ENCODE measurements at places on chromosomes 13 and 19. TPM values are rescaled to one million over a fixed set of nuclear protein-coding genes. Genes with fewer than 3 reads are reported as not detected.

Gene ZSCAN1
- total RNA-seq, result not detected

Gene ANKLE1
- total RNA-seq, result 14.8 TPM

Gene DMWD
- total RNA-seq, result 56.8 TPM

Gene KLK3
- not detected for total RNA-seq

- H3K4me1 ChIP-seq, result no peaks in the 10 kb centered on the region
- no peak overlapping the region for H3K4me3 ChIP-seq
- DNase-seq, result no peak
- H3K27me3 ChIP-seq, result peaks cover 45% of the 10 kb centered on the region
- H3K27ac ChIP-seq, result no peak overlapping the region
- no peaks in the 10 kb centered on the region for H3K36me3 ChIP-seq
These were observed 189.0 kb upstream of the SOX1 start for GRCh38 chr13:111877906-111878305.

DNA sequence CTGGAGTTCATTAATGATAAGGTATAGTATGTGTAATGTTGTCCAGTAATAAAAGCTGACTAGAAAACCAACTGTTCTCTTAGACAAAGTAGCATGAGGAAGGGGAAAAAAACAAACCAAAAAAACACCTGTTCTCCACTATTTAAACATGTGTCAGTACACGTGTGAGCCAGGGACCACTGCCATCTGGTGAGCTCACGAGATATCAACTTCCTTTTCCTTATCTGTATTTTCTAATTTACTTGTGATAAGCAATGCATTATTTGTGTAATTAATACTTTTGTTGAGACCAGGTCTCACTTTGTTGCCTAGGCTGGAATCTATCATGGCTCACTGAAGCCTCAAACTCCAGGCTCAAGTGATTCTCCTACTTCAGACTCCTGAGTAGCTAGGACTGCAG is 4.3 kb upstream of the SIX5 start:
- no peaks in the 10 kb centered on the region for H3K27me3 ChIP-seq
- H3K27ac ChIP-seq, result no peak overlapping the region
- H3K4me1 ChIP-seq, result peaks cover 7% of the 10 kb centered on the region
- H3K36me3 ChIP-seq, result peaks cover 10% of the 10 kb centered on the region
- no peak overlapping the region for H3K4me3 ChIP-seq

- no peaks in the 10 kb centered on the region for H3K27me3 ChIP-seq
- H3K4me3 ChIP-seq, result no peak overlapping the region
- no peak for DNase-seq
- peaks cover 44% of the 10 kb centered on the region for H3K36me3 ChIP-seq
- no peaks in the 10 kb centered on the region for H3K4me1 ChIP-seq
These were observed 12.6 kb downstream of the KLC3 start for GRCh38 chr19:45352914-45353796.

DNA sequence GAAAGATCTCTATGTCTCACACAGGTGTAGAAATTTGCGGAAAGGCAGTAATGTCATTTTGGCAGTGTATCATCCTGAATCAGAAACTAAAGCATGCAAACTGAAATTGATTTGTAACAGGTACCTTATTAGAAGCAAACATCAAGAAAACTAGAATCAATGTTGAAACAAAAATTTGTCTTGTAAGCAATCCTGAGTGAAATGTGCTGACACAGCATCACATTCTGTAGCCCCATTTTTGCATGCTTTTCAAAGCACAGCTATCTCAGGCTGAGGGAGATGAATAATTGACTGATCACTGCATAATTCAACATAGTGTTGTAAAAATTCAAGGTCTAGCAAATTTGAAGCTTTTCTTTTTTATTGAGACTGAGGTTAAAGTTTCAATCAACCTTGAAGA is 539.7 kb downstream of the DACH1 start:
- H3K4me1 ChIP-seq, result no peaks in the 10 kb centered on the region
- H3K27me3 ChIP-seq, result no peaks in the 10 kb centered on the region
- H3K27ac ChIP-seq, result no peak overlapping the region
- no peak for DNase-seq
